ENCODE measurements at places on chromosomes 16 and 17.
A peak's percentile ranks its signal among the peaks of the same experiment; 100 is the strongest.

GRCh38 chr16:50501986-50502615 is 46.1 kb upstream of the NKD1 start:
- DNase-seq: no peak

- DNase-seq: no peak
These were observed 47.6 kb downstream of the ABCA9 start for GRCh38 chr17:69012895-69013805.

DNA sequence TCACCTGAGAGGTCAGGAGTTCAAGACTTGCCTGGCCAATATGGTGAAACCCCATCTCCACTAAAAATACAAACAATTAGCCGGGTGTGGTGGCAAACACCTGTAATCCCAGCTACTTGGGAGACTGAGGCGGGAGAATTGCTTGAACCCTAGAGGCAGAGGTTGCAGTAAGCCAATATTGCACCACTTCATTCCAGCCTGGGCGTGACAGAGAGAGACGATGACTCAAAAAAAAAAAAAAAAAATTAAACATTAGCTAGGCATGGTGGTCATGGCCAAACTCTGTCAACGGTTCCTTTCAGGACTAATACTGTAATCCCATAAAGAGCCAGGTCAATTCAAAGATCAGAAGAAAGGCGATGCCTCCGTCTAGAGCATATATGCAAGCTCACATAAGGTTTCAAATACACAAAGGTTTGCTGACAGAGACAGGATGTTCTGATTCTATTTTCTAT is 2.4 kb downstream of the RNF157 start:
- DNase-seq: no peak

- no peak for DNase-seq
These were observed 6.3 kb downstream of the TPPP3 start for GRCh38 chr16:67386861-67387455.

DNA sequence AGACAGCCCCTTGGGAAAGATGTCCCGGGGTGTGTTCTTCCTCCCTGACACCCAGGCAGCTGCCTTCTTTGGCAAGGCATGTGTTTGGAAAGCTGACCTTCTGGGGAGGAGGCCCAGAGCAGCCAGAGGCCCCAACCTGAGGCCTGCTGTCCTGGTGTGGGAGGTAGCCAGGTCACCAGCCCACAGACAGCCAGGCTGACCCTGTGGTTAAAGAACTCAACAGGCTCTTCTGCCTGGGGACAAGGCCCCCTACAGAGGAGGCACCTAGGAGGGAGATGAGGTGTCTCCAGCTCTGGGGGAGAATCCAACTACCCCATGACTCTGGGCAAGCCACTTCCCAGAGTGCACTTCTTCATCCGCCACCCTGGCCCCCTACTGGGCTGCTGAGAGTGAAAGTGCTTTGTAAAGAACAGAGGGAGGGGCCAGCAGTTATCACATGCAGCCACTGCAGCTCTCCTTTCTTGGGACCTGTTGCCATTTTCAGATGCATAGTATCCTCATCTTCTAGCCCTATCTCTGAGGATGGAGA is 13.1 kb upstream of the SREBF1 start:
- DNase-seq: no peak

- DNase-seq: no peak
These were observed 8.6 kb upstream of the SKAP1 start for GRCh38 chr17:48438516-48439061.

- DNase-seq: no peak
These were observed 81.1 kb downstream of the ANKRD11 start for GRCh38 chr16:89409161-89409711.

GRCh38 chr16:48607056-48607825 is 2.7 kb downstream of the N4BP1 start:
- no peak for DNase-seq

DNA sequence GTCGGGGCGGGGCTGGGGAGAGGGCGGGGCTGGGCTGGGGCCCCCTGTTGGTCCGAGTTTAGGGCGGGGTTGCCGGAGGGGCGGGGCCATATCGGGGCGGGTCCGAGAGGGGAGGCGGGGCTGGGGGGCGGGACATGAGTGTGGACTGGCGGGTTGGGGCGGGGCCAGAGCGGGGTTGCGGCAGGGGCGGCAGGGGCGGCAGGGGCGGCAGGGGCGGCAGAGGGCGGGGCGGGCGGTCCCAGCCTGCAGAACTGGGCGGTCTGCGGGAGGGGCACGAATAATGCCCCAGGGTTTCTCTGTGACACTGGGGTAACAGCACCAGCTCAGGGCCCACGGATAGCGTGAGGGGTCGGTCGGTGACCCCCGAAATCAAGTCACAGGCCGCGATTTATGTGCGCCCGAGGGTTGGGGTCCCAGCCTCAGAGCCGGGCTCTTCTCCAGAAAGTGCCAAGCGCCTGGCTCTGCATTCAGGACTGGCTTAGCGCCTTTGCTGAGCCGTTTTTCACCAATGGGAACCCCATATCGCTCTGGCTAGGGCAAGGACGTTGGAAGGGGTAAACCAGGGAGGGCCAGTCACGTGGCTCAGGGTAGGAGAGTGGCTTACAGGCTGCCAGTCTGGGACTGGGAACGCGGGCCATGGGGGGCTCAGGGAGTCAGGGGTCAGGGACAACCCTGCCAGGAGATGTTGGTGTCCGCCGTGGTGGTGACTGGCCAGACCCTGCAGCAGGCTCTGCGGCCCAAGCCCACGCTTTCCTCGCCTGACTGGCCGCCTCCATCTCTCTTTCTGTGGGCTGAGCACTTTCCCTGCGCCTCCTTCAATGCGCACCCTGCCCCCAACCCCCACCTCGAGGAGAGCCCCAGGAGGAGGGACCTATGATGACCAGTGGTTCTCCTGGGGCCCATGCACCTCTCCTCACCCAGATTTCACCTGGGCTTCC is 1.2 kb upstream of the METTL26 start:
- peak; percentile 99 for DNase-seq

GRCh38 chr16:75620326-75621169 is 2.5 kb downstream of the ADAT1 start:
- DNase-seq: no peak

DNA sequence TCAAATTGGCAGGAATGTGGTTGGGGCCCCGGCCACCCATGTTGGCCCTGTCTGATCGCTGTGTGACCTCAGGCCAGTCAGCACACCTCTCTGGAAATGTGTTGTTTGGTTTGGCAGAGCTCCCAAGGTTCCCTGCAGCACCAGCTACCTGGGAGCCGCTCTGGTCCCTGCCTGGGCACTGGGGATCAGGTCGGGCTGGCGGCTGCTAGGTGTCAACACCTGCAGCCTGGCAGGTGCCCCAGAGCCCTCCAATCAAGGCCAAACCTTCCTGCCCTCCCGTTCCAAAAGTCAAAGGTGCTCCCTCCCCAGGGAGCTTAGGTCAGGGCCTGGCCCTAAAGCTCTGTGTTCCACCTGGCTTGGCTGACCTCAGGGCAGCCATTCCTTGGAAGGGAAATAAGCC is 55.9 kb downstream of the ZDHHC7 start:
- no peak for DNase-seq

- DNase-seq: no peak
These were observed 16.7 kb upstream of the ALKBH5 start for GRCh38 chr17:18166894-18167293.

- no peak for DNase-seq
These were observed 27.1 kb downstream of the TBC1D3B start for GRCh38 chr17:36149296-36149820.

- DNase-seq: peak; percentile 36
These were observed 490 bp downstream of the GID4 start for GRCh38 chr17:18039535-18040260.

DNA sequence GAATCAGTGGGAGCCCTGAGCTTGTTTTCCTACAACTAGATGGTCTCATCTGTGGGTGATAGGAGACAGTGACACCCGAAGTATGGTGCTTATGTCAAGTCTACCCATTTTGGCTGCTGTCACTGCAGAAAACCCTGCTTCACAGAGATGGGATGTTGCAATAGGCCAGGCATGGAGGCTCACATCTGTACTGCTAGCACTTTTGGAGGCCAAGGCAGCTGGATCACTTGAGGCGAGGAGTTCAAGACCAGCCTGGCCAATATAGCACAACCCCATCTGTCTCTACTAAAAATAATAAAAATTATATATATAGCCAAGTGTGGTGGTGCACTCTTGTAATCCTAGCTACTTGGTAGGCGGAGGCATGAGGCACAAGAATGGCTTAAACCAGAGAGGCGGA is 2.3 kb upstream of the HERPUD1 start:
- no peak for DNase-seq

- DNase-seq: no peak
These were observed 264.4 kb downstream of the NPIPA8 start for GRCh38 chr16:18072161-18072560.

DNA sequence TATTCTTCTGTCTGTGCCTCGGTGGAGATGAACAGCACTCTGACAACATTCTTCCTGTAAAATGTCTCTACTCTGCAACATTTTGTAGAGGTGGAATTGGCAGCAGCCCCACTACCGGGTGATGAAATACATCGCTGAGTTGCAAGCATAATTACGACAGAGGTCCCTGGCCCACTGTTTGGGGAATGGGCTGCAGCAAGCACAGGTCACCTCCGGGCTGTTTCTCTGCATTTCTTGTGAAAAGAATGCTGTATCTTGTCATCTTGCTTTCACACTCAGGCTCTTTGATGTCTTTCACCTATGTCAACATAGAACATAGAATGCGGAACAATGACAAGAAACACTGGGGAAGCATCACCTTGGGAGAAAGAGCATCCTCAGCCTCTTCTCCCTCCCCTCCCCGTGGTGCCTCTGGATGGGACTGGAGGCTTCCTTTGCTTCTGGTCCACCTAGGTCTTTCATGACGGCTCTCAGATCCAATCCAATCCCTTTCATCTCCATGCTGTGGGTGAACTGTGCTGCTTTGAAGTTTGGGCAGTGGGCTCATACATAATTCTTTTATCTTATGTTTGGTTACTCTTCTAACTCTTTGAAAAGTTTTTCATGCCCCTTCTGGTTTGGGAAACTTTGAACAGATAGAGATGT is 265.0 kb downstream of the PHKB start:
- no peak for DNase-seq

DNA sequence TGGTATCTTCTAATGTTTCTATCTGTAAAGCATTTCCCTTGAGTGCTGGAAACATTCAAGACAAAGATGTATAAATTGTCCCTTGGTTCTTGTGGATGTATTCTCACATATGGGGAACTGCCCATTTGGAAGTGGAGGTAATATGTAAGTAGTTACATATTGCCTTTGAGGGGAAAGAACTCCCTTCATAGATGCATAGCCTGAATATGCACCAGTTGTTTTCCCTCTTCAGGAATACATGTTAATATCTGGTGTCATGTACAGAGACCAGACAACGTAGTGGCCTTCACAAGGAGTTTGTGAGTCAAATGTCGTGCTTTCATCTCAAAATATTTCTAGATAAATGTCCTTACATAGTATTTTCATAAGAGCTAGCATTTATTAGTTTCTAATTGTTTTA is 213.5 kb downstream of the BCAS3 start:
- DNase-seq: no peak

Measured in D721Med (cell line).